GM23248 (cell line): ENCODE measurements at places on chromosomes 11 and 22. TPM values are rescaled to one million over a fixed set of nuclear protein-coding genes. Genes with fewer than 3 reads are reported as not detected.

GLYATL2 gene
- 0.65 TPM in 1 of 2 replicates, not detected in the other for total RNA-seq

MPZL2 gene
- total RNA-seq, result not detected in 2 replicates

APOBEC3F gene
- 0.51 and 10.1 TPM in 2 replicates for total RNA-seq

DNA sequence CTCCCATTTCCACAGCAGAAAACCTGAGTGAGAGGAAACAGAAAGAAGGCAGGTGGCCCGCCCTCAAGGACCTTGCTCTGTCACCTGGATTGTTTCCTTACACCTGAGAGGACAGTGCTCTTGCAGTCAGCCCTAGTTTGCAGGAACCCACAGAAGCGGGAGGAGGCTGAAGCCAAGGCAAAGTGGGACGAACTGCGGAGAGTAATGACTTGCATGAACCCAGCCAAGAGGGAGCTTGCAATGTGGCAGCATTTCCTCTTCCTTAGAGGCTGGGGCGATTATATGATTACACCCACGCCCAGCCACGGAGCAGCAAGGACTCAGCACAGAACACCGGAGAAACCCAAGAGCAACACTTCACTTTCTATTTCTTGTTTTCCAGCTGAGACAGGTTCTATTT is 102.6 kb downstream of the SPON1 start:
- peak; percentile 47 for DNase-seq

- no peak for DNase-seq
Observed at GRCh38 chr11:69893631-69894030, 74.4 kb upstream of the FGF3 start.

MYEOV gene
- total RNA-seq, result 0.63 and 0.86 TPM in 2 replicates

DNA sequence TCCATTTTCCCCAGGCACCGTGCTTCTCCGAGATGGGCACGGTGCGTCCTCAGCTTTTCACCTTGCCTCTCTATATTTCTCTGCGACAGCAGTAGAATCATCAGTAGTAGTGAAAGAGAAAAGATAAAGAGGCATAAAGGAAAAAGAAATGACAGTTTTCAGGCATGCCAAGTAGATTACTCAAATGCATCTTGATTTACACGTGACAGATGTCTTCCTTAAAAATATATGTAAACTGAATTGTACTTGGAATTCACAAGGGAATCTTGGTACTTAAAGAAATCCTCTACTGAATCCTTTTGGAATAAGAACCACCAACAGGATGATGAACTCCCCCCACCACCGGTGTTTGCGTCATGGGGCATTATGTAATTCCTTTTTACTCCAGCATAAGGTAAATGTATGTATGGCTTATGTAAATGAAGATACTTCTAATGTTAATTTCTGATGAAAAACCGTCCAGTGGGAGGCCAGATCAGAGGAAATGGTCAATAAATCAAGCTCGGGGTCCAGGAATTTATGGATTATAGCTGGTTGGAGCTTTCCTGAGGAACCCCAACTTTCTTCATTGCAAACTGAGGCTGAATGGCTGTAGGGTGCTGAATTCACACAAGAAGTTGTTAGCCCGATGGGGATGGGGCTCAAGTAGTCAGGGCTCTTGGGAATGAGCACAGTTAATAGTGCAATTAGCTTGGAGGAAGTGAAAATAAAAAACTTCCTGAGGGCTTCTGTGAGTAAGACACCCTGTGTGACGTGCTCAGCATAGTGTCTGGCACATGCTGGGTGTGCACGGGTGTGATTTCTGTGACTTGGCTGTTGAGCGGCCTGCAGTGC is 630.4 kb downstream of the OPCML start:
- DNase-seq, result peak; percentile 26

PRR5L gene
- 26.7 and 29.8 TPM in 2 replicates for total RNA-seq

DNA sequence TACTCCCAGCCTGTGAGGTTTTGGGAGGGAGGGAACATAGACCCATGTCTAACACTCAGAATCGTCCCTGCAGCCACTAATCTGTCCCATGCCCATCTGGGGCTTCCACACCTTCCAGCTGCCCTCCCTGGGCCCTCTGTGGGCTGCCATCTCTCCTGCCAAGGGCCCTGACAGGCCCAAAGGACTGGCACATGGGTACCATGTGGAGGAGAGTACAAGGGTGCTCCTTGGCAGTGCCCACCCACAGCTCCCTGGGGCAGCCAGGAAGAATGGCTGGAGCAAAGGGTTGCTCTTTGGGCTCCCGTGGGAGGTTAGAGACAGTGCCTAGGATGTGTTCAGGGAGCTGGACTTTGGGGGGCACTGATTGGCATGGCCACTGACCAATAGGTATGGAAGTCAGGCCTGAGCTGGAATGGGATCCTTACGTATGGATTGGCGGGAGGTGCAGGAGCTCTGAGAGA is 56.8 kb downstream of the CD82 start:
- no peak for DNase-seq

RFPL3 gene
- not detected in 2 replicates for total RNA-seq

DNA sequence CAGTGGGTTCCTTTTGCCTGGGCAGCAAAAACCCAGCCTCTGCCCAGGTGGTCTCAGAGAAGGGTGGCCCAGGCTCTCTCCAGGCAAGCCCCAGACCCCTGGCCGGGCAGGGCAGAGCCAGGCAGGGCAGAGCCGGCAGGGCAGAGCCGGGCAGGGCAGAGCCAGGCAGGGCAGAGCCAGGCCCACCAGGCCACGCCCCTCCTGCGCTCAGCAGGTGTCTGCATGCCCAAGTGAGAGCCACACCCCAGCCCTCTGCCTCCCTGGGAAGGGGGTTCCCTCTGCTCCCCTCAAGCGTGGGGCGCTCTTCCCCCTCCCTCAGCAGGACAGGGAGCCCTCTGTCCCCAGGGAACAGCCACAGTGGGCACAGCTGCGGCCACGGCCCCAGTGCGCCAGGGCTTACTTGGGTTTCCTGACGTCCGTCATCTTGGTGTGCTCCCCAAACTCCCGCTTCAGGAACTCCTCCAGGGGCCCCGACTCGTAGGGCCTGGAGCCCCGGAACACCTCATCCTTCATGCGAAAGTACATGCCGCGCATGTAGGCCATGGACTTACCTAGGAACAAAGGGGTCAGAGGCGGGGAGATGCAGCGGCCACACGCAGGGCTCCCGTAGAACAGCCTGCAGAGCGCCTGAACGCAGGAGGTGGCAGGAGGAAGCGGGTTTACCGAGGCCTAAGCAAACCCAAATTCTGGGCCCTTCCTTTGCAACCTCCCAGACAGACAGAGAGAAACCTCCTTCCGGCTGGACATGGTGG is 10.1 kb upstream of the BAIAP2L2 start:
- DNase-seq, result no peak

CST6 gene
- total RNA-seq, result 15.3 and 21.9 TPM in 2 replicates

SHANK2 gene
- 0.22 and 3.9 TPM in 2 replicates for total RNA-seq

RFPL2 gene
- not detected in 2 replicates for total RNA-seq

GRCh38 chr11:113862435-113862834 is 12.9 kb downstream of the USP28 start:
- DNase-seq, result no peak

DNA sequence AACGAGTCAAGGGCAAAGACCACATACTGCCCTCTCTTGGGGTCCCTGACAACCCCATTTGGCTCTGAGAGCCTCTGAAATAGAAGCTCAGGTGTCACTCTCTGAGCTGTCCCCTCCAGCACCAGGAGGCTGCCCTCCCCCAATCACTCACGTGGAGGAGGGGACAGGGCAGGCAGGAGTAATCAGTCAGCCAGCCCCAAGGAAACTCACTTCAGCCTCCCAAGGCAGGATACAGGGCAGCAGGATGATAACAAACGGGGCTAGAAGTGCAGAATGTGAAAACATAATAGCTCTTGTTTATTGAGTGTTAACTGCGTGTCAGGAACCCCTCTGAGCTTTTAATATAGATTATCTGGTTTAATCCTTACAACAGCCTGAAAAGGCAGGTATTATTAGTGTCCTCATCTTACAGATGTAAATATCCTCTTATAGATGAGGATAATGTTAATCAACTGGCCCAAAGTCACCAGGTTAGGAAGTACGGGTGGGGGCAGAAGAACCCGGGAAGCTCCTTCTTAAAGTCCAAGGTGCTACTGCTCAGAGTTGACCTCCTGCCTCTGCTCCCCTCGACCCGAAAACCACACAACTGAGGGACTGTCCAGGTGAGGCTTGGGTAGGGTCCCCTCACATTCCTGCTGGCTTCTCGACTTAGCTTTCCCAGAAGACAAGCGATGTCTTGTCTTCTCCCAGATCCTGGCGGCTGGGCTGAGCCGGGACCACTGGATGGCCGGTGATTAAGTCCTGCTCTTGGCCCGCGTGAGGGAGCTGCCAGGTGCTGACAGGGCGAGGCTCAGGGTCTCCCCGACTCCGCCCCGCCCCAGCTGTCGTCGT is 2.7 kb downstream of the CHRM4 start:
- DNase-seq, result no peak

DNA sequence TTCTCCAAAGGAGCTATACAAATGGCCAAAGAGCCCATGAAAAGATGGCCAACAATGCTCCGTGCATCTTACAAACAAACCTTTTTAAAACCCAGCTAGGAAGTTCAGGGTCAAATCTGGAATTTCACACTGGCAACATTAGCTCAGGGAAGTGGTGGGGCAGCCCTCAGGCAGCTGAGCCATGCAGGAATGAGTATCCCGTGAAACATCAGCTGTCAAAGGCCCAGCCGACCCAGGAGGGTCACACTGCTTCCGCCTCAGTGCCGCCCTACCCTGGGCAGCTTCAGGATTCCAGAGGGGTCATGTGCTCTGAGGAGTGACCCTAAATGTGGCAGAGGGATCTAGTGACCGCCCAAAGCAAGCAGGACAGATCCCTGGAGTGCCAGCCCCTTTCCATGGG is 73.4 kb downstream of the LINC01488 start:
- DNase-seq, result no peak

- peak; percentile 80 for DNase-seq
Observed at GRCh38 chr11:74055938-74056337, 47.1 kb upstream of the UCP3 start.
